Activated naive CD4-positive, alpha-beta T cell treated with anti-CD3 and anti-CD28 coated beads for 36 hours (primary cell): ENCODE measurements at places on chromosomes 5 and 9. TPM values are rescaled to one million over a fixed set of nuclear protein-coding genes. Genes with fewer than 3 reads are reported as not detected.

GRCh38 chr9:97564291-97565175 is 63.1 kb downstream of the TMOD1 start:
- no peak for DNase-seq

PHYHD1 gene
- total RNA-seq: 0.44 TPM

- no peak for DNase-seq
Measured at GRCh38 chr5:27612161-27612560, 573.8 kb upstream of the CDH9 start.

DNA sequence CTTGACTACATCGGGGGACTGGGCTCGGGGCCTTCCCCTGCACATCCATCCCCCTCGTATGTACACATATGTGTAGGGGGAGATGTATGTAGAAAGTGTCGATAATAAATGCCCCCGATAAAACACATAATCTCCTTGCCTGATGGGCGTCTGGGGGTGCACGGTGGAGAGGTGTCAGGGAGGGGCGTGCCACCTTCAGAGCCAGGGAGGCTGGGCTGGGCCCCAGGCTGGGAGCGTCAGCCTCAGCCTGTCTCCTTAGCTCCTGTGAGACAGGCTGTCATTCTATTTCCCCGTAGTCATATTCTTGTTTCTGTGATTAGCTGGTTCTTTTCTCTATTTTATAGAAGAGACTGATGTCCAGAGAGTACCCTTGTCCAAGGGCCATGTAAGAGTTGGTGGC is 4.7 kb upstream of the RXRA start:
- no peak for DNase-seq

- DNase-seq: no peak
Measured at GRCh38 chr5:59212596-59212995, 629.7 kb downstream of the RAB3C start.

DNA sequence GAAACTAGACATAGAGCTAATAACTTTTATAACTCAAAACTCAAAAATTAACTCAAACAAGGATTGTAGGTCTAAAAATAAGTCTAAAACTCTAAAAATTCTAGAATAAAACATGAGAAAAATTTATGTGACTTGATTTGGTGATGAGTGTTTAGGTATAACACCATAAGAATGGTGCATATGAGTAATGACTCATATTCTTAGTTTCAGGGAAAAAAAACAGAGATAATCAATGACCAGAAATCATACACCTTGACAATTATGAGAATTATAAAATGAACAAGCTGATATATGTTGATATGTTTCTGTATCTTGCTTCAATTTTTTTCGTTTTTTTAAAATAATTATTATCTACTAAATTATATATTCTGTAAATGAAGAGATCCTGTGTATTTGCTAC is 541.2 kb downstream of the PTPRD start:
- no peak for DNase-seq

WWC1 gene
- 1.7 TPM for total RNA-seq

- no peak for DNase-seq
Measured at GRCh38 chr5:30686530-30686929, 507.0 kb upstream of the CDH6 start.

ANKRD34B gene
- total RNA-seq: 0.10 TPM

NR2F1 gene
- not detected for total RNA-seq

DNA sequence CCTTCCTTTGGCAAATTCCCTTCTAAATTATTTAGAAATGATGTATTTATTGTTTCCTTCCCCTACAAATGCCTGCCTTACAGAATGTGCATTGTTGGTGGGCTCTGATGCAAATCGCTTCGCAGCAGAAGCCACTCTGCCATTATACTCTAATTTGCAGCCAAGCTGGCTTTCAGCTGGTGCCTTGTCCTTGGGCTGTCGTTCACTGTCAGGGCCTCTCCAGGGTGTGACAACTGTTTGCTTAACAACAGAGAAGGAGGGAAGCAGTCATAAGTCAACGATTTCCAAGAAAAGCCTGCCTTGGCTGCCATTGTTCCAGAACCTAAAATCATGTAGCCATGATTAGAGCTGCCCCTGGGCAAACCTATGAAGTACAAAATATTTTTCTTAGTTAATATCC is 260.1 kb upstream of the RGMB start:
- DNase-seq: no peak

DNA sequence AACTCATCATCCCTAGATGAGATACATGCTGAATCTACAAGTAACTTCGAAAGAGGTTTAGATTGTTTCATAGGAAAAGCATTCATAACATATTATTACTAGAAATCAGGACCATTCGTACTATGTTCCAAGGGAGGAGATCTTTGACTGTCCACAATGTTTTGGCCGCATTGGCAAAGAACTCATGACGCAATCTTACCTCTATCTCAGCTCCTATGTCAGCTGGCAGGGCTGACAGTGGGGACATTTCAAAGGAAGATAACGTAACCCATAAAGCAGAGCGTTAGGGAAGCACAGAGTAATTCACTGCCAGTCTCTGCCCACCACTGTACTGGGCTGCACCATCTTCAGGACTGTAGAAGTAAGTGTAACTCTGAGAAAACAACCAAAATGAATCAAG is 69.7 kb downstream of the EFNA5 start:
- DNase-seq: no peak

DNA sequence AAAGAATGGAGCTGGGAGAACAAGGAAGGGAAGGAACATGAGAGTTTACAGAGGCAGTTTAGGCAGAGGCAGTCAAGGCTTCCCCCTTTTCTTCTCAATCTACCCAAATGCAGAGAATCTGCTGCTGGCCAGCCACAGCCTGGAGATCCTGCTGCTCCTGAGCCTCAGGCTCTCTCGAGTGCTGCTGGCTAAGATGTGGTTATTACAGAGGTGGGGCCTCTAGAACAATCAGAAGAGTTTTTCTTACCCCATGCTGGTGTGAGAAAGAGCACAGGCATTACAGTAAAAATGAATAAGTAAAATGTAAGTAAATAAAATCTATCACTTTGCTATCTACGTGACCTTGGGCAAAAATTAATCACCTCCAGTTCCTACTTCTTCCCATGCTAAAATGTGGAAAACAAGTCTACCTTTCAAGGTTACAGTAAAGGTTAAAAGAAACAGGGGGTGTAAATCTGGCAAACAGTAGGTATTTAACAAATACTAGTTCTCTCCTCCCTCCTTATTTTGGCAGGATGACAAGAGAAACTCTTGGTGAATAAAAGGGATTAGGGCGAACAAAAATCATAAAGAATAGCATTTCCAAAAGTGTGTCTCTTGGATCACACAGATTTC is 31.1 kb downstream of the FBXW11 start:
- DNase-seq: no peak

TLX3 gene
- not detected for total RNA-seq

- no peak for DNase-seq
Measured at GRCh38 chr9:134167530-134167931, 3.2 kb upstream of the RNU6ATAC start.

DNA sequence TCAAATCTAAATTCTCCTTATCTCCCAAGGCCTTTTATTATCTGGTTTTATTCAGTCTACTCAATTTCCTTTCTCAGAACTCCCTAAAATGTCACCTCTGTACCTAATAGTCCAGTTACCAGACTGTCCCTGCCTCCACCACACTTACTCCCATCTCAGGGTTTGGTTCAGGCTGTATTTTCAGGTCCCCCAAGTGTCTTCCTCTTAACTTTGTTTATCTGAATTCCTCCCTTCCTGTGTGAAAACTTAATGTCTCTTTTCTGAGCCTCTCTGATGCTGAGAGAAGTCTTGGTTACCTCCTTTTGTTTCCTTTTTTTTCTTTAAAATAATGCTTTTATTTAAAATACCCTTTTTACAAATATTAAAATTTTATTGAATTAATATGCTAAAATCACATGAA is 133.4 kb downstream of the PAM start:
- DNase-seq: no peak

- DNase-seq: no peak
Measured at GRCh38 chr9:76162086-76162730, 232.0 kb downstream of the RFK start.

GRCh38 chr9:137631345-137632229 is 12.8 kb downstream of the EHMT1 start:
- no peak for DNase-seq

DNA sequence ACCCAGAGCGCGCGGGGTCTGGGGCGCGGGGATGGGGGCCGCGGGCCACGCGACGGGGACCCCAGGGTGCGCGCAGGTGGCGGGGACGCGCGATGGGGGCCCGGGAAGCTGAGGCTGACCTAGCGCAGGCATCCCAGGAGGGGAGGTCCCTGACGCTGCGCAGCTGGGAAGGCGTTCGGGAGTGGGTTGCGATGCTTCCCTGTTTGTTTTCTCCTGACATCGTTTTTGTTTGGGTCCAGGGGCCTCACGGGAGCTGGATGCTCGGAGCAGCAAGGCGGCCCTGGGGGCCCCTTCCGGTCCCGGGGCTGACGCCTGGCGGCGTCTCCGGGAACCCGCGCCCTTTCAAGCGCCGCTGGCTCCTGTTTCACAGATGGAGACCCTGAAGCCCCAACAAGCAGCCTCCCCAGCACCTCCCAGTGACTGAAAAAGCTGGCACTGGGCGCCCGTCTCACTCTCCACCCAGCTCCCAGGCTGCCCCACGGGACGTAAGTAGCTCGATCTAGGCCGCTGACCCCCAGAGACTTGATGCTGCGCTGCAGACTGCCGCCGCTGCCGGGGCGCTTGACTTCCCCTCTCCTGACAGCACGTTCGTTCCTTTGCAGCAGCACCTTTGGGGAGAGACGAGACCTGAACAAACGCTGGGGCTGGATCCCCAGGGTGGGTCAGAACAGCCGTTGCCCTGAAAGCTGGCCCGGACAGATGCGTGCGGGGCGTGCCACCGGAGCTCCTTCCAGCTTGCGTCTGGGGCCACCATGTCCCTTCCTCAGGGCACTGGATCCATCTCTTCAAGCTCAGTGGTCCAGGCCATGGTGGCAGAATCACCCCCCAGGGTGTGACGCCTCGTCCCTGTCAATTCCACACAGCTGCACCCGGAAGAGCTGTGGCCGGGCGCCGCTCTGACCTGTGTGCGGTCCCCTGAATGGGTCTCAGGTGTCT is 593 bp downstream of the BRD3OS start:
- peak; percentile 59 for DNase-seq

- no peak for DNase-seq
Measured at GRCh38 chr9:110891760-110892159, 146.5 kb downstream of the LPAR1 start.

- no peak for DNase-seq
Measured at GRCh38 chr5:142671266-142671665, 14.6 kb downstream of the FGF1 start.

- DNase-seq: no peak
Measured at GRCh38 chr9:104899759-104900247, 28.2 kb downstream of the ABCA1 start.

IFNA1 gene
- total RNA-seq: not detected

SLC6A18 gene
- total RNA-seq: not detected

DNA sequence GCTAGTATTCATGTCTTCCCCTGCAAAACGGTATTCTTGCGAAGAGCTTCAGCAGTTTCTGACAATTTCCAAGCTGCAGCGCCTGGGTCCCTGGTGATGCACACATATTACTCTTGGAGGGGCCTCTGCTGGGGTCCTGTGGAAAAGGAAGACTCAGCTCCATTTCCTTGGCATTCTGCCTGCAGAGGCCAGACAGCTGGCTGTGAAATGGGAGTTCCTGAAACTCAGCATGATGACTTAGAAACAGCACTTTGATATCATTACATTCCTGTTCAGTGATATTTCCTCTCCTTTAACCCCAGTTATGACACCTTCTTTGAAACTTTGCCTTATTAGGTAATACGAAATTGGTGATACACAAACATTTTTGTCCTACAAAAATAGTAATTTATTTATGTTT is 98.5 kb downstream of the APBA1 start:
- no peak for DNase-seq
